ENCODE measurements at places on chromosomes 1 and 21.
A peak's percentile ranks its signal among the peaks of the same experiment; 100 is the strongest.

DNA sequence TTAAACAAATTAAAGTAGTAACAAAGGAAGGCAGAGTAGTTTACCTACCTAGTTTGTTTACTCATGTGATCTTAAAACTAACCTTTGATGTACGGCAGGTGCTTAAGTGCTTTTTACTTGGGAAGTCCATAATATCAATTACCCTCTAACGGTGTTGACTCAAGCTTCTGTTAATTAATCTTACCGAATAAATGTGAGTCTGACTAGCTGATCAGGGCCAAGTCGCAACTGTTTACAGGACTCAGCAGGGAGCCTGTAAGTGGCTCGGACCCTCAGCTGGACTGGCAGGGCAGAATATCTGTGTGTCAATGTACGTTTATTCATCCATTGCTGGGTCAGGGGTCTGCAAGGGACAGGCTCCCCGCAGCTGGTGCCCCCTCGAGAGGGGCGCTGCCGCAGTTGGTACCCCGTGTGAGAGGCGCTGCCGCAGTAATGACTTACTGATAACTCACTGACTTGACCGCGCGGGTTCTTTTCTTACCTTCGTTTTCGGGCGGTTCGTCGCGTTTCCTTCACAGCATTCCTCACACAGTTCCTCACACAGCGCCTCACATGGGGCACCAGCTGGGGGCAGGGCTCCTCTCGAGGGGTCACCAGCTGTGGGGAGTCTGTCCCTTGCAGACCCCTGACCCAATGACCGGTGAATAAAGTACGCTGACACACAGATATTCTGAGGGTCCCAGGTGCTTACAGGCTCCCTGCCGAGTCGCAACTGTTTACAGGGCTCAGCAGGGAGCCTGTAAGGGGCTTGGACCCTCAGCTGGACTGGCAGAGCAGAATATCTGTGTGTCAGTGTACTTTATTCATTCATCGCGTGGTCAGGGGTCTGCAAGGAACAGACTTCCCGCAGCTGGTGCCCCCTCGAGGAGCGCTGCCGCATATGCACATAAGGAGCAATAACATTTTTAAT is 3.0 kb downstream of the FMO1 start:
- no peak for DNase-seq

DNA sequence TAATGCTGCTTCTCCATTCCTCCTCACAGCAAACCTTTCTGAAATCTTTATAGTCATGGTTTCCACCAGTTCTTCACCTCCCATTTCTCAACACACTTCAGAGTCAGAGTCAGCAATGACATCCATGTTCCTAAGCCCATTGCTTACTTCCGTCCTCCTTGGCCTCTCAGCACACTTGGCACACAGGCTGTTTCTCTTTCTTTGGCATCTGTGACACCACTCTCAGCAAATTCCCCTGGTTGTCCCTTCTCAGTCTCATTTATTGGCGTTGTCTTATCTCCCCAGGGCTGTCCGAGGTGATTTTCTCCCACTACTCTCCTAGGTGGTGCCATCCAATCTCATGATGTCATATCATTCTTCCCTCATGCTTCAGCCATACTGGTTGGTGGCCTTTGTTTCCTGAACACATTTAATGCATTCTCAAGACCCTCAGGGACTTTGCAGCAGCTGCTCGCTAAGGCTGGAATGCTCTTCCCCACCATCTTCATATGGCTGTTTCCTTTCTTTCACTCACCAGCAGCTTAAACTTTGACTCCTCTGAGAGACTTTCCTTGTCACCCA is 3.3 kb upstream of the LGALS8 start:
- DNase-seq = no peak

- no peak for DNase-seq
Observed at GRCh38 chr1:12144236-12144635, 22.6 kb upstream of the TNFRSF1B start.

DNA sequence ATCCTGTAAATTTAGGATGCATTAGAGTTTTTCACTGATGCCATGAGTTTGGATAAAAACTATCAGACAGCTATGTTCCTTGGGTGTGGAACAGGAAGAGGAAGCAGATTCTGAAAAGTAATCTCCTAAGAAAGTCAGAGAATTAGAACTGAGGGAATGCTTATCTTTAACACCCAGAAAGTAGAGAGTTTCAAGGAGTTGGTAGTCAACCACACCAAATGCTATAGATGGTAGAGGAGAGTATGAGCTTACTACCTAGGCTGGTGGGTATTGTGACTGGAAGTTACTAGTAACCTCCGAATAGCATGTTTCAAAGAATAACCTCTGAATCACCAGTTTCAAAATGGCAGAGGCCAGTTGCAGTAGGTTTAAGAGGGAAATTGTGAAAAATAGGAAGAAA is 288.0 kb downstream of the HMCN1 start:
- no peak for DNase-seq

- no peak for DNase-seq
Observed at GRCh38 chr1:157438613-157439012, 113.7 kb downstream of the FCRL5 start.

DNA sequence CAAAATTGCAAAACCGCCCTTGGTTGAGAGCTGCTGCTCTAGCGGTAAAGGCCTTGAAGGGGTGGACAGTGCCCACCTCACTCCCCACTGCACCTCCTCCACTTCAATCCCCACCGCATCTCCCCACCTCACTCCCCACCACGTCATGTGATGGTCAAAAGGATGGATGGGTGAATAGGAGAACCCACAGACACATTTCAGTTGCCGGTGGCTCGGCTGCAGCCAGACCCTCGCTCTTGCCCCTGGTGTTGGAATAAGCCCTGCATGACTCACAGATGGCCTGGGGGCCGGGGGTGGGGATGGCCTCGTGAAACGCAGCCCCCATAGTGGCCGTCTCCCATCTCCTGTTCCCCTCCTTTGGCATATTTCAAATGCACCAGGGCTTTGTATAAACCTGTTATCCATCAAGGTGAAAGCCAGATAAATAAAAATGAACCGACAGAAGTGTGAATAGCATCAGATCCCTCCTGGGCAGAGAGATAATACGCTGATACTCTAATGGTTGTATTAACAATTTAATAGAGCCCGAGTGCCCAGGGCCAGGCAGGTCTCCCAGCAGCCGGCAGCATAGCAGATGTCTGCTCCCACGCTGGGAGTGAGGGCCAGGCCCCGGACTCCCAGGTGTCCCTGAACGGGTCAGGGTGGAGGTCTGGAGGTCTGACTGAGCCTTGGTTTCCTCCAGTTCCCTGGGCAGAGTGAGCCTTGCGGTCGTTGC is 300.3 kb downstream of the NPHP4 start:
- no peak for DNase-seq

DNA sequence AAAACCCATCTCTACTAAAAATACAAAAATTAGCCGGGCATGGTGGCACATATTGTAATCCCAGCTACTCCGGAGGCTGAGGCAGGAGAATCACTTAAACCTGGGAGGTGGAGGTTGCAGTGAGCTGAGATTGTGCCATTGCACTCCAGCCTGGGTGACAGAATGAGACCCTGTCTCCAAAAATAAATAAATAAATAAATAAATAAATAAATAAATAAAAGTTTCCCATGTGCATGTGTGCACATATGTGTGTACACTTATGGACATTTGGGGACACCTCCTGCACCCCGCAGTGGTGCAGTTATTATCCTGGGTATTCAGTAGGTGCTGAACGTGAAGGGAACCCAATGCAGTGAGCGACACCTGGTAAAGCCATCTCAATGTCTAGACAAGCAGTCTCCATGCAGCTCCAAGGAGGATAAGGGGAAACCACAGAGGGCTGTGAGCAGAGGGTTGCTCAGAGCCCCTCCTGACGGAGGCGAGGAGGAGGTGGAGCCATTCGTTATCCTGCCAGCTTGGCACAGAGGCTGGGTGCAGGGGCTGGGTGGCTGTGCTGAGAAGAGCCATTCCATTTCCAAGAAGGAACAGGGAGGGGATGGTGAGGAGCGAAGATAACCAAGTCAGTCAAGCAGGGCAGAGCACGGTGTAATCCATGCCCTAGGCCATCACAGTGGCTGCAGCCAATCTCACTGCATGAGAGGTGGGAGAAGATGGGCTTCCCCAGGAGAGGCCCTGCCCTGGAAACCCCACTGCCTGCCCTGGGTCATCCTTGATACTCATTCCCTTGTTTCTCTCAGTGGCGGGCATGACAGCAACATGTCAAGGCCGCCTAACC is 25.6 kb downstream of the UBIAD1 start:
- DNase-seq = no peak

- DNase-seq = no peak
Observed at GRCh38 chr1:9558271-9558945, 19.1 kb downstream of the SLC25A33 start.

DNA sequence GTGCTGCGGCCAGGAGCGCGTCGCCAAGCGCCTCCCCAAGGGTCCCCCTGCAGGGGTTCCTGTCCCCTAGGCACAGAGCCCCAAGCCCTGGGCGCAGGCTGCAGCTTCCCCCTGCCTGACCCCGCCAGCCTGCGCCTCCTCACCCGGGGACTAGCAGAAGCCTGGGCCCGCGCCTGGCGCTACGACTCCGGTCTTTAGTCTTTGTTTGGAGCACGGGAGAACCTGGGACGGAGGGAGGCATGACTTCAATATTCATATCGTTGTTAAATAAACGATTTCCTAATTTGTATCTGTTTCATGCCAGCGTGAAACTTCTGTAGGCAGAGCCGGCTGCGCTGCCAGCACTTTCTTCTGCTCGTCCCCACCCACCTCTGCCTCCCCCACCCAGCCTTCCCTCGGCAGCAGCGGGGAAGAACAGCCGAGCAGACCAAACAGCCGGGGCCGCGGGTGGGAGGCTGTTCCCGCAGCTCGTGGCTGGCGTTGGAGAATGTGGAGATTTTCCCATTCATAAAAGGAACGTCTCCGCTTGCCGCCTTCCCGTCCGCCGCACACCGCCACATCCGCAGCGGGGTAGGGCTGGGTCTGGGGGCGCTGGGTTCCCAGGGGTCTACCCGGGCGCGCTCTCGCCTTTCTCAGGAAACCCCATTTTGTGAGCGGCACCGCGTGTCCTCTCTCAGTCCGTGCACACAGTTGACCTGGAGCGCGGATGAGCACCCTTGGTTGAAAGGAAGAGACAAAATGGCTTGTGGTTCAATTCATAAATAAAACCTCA is 777 bp upstream of the TRIM67 start:
- DNase-seq = no peak

DNA sequence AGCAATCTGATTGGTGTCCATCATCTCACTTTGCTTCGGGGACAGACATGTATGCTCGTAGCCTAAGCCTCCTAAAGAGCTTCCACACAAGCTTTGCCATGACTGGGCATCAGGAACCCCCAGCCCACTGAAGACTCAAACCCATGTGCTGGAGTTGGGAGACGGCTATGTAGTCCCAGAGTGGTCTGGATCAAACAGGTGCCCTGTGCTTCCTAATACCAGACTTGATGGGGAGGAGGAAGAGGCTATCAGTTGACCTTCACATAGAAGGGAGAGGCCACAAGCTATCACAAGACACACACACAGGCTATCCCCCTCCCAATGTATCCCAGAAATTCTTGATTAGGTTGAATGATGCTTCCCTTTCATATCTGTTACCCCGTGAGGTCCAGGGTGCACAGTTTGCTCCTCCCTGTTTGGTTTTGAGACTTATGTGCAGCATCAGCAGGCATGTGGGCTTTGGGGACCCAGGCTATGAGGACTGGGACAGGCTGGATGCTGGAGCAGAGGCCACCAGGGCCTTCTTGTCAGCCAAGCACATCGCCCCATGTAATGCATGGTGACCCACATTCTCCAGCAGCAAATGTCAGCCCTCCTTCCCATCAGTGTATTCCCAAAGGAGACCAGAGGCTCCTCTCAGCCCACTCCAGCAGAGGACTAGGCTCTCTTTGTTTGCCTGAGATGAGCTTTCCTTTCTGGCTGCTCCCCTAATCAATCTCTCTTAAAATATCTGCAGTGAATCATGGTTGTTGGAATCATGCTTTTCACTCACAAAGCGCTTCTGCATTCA is 159.8 kb downstream of the GRIK3 start:
- DNase-seq = no peak

DNA sequence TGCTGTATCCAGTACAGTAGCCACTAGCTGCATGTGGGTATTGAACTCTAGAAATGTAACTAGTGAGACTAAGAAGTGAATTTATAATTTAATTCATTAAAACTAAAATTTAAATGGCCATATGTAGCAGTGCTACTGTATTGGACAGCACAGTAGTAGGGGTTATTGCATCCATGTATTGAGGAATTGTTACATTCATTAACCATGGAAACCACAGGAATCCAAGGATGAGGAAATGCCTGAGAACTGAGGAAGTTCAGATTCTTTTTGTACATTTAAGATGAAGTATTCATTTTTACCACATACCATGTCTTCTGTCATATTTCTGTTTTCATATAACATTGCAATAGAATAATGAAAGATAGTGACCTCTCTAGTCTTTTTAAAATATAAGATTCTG is 2.6 kb downstream of the MTF2 start:
- no peak for DNase-seq

DNA sequence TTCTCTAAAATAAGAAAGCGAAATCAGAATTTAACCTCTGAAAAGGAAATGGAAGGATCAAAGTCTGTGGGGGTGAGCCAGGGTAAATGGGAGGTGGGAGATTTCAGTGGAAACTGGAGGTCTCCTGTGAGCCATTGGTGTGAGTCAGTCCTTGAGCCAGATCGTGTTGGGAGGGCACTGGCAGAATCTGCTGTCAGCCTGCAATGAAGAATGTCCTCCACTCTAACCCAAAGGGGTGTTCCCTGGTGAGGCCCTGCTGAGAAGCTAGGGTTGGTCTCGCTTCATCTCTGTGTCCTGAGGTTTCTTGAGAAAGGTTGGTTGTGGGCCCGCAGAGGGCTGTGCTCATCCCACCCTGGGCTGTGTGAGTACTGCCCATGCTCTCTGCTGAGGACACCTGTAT is 2.4 kb downstream of the QSOX1 start:
- DNase-seq = no peak

GRCh38 chr1:18354612-18355011 is 126.1 kb upstream of the KLHDC7A start:
- DNase-seq = no peak

- DNase-seq = no peak
Observed at GRCh38 chr1:203354246-203354645, 3.3 kb upstream of the FMOD start.

- no peak for DNase-seq
Observed at GRCh38 chr1:204564835-204565234, 48.6 kb downstream of the MDM4 start.

- peak; percentile 23 for DNase-seq
Observed at GRCh38 chr1:161216945-161217712, 2.0 kb downstream of the FCER1G start.

GRCh38 chr1:41474490-41475271 is 9.8 kb downstream of the EDN2 start:
- DNase-seq = no peak

DNA sequence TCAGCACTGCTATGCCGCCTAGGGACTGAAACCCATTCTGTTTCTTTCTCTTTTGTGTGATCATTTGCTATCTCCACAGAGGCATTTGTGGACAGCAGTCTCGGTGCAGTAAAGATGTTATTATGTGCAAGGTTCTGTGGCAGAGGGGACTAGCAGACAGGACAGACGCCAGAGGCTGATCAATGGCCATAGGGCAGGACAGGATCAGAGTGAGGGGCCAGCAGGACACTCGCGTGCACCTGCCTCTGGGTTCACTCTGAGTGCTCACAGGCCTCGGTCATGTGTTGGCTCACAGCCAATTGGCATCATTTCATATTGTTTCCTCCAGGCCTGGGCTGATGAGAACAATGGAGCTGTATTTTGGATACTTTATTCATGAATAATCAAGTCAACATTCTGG is 212.6 kb downstream of the TGFB2 start:
- DNase-seq = no peak

All from GOT3 (cell line).